ENCODE measurements at places on chromosomes 16 and 17.

GRCh38 chr16:84931506-84931905, 79.8 kb downstream of the ZDHHC7 start:
- no peak for DNase-seq

GRCh38 chr16:75289189-75289588, 37.8 kb upstream of the BCAR1 start:
- peak; percentile 50 for DNase-seq

- no peak for DNase-seq
These were observed 68.4 kb upstream of the NACA2 start for GRCh38 chr17:61659437-61659836.

DNA sequence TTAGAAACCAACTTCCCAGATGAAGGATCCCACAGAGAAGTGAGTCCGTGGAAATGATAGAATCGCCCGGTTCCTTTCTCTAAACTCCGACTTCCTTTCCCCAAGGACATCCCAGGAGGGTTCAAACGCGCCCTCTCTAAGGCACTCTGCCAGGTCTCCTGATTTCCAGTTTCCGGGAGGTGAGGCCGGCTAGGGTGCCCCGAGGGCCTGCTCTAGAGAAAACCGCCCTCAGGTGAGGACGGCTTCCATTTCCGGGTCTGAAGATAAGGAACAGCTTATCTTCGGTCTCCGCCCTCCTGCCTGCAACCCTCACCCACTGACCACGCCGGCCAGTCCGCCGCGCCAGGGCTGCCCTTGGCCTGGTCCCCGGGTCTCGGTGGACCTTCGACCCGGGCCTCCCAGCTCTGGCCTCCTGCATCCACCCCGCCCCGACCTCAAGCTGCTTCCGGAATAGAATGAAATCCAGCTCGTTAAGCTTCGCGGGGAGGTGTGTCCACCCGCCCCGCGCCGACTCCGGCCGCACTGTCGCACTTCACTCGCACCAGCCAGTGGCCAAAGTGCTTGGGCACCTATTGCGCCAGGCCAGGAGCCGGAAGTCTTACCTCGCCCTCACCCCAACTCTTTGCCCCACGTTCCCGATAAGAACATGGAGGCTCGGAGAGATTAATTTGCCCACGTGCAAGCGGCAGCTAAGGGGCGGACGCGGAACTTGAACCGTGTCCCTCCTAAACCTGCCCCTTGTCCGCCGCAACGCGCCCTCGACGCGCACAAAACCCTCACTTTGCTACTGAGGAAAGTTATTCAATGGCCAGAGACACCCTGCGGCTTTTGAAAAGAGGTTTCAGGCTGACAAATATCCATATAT, 836 bp upstream of the MMP15 start:
- peak; percentile 20 for DNase-seq
